Stimulated activated naive CD4-positive, alpha-beta T cell (primary cell): ENCODE measurements at places on chromosomes 3 and 15.

- no peak for DNase-seq
Measured at GRCh38 chr3:102374863-102375634, 59.8 kb upstream of the ZPLD1 start.

DNA sequence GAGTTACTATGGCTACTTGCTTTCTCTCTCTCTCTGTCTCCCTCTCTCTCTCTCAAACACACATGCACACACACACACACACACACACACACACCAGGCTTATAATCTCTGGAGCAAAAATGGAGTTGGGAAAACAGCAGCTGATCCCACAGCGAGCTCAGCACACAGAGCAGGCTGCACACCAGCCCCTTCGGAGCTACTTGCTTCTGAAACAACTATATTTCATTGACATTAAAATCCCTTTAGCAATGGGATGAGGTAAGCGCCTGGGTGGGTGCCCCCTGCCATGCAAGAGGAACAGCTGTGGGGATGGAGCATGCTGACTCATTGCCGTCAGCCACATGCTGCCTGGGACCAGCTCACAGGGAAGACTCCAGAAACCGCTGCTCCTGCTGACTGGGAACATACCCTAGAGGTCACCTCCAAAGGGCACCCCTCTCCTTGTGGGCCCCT lies 45.7 kb downstream of the B3GNT5 start:
- DNase-seq = no peak

GRCh38 chr3:104907507-104907906 lies 459.2 kb upstream of the ALCAM start:
- DNase-seq = no peak

- DNase-seq = no peak
Measured at GRCh38 chr15:57951328-57951932, 114.1 kb downstream of the ALDH1A2 start.

- no peak for DNase-seq
Measured at GRCh38 chr3:196872316-196872715, 4.6 kb downstream of the SENP5 start.

DNA sequence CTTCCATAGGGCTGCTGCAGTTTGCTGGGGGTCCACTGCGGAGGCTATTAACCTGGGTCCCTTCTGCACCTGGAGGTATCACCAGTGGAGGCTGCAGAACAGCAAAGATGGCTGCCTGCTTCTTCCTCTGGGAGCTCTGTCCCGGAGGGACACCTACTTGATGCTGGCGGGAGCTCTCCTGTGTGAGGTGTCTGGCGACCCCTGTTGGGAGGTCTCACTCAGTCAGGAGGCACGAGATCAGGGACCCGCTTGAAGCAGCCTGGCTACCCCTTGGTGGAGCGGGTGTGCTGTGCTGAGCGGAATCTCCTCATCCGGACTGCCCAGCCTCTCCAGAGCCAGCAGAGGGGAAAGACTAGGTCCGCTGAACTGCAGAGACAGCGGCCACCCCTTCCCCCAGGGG lies 56.0 kb upstream of the CTXND1 start:
- DNase-seq = no peak
